ENCODE measurements at places on chromosomes 16 and 17.

- DNase-seq = no peak
Observed at GRCh38 chr17:6903326-6903900, 71.9 kb upstream of the TEKT1 start.

GRCh38 chr17:49443862-49444261 lies 29.2 kb upstream of the PHB1 start:
- DNase-seq = no peak

GRCh38 chr16:9824200-9825068 lies 357.8 kb downstream of the GRIN2A start:
- no peak for DNase-seq

DNA sequence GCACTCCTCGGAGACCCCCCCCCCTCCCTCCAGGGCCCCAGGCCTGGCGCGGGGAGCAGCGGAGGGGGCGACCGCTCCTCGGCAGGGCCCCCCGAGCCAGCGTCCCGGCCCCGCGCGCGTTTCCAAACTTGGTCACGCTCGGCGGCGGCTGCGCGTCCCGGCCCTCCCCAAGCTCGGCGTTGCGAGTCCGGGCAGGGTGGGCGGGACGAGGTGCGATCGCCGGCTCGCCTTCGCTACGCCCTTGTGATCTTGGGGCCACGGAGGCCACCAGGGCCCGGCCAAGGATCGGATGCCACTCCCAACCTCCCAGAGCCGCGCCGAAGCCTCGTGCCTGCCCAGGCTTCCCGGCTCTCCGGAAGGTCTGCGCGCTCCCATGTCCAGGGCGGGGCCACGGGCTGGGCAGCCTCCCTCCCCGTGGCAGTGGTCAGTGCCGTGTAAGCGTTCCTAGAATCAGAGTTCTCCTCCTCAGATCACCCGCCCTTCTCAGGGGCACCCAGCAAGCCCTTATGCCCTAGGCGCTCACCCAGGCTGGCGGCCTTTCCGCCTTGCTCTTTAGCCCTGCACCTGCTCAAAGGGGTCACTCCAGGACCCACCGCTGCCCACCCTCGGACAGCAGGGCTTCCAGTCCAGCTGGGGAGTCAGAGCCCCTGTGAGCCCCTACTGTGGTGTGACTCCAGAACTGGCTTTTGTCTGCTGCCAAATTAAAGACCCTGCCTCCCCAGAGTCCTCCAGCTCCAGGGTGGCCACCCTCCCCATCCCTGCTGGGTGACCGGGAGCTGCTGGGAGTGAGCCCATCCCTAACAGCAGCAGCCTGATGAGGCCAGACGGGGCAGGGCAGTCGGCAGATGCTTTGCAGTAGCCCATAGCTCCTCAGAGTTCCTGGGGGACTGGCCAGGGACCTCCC lies 12.2 kb upstream of the MRPS23 start:
- DNase-seq = no peak

GRCh38 chr16:10941127-10941933 lies 938 bp downstream of the DEXI start:
- DNase-seq = peak; percentile 23

DNA sequence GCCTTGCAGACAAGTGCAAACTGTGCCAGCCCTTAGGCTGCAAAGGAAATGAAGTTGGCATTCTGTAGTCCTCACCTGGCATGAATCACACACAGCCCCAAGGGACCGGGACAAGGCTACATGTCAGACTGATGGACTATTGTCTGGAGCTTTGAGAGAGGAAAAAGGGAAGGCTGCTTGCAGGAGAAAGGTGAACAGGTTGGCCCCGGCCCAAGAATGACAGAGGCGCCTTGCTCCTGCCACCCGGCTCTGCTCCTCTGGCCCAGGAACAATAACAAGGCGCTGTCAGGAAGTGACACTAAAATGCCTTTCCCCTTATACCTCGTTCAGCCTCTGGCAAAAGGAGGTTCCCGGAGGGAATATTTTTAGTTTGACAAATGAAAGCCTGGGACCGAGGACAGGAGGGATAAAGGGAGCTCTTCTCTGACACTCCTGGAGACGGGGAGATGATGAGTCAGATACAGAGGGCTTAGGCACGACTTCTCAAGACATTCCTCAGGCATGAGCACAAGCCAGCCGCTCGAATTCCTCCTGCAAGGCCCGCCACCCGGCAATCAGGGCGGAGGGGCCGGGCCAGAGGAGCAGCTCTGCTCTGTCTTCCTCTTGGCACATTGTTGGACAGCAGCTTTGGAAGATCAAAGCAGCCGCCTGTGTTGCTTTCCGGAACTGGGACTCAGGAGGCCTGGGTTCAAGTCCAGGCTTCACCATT lies 105.8 kb downstream of the NOG start:
- no peak for DNase-seq

- no peak for DNase-seq
Observed at GRCh38 chr17:10447026-10447931, 22.1 kb downstream of the MYH4 start.

DNA sequence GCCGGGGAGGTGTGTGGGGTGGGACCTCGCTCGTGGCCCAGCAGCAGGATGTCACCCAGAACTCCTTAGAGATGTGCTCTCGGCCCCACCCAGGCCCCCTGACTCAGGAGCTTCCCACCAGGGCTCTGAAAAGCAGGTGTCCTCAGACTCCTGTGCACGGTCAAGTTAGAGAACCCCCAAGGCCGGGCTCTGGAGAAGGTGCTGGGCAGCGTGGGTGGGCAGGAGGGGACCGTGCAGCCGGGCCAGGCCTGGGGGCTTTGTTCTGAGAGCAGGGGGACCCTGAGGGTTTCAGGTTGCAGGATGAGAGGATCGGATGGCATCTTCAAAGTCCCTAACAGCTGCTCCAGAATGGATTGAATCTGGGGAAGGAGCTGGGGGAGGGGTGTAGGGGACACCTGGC lies 164.4 kb upstream of the CIBAR2 start:
- no peak for DNase-seq

- DNase-seq = no peak
Observed at GRCh38 chr17:46917516-46917915, 5.4 kb upstream of the GOSR2 start.

DNA sequence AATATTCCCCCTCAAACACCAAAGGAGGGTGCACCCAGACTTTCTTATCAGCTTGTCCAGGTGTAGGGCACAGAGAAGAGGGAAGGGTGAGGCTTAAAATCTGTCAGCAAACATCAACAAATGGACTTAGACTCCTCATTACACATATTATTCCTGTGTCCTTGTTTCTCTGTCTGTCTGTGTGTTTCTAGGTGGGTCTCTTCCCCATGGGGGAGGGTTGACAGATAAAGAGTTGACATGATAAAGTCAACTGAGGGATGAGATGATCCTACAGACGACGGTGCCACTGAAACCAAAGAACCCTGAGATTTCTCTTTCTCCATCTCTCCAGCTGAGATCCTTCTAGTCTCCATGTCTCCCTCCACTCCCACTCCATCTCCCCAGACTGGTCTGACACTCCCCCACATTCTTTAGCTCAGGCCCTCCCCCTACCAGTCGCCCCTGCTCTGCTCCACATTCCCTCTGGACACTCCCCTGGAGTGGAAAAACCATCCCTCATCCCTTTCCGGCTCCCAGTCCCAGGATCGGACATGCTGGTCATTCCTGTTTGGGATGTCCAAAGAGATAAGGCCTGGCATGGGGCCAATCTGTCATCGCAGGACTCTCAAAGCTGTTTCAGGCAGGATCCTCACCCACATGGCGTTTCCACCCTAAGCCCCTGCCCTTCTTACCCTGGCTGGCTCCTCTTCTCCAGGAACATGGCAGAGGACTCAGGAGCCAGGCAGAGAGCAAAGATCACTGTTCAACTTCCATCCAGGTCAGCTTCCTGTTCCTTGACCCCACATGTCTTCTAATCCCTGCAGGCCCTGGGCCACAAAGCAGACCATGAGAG lies 2.9 kb upstream of the ITGA3 start:
- no peak for DNase-seq

GRCh38 chr16:12095275-12096156 lies 119.0 kb downstream of the SNX29 start:
- peak; percentile 70 for DNase-seq

GRCh38 chr17:37673386-37673785 lies 30.1 kb upstream of the DDX52 start:
- DNase-seq = no peak

DNA sequence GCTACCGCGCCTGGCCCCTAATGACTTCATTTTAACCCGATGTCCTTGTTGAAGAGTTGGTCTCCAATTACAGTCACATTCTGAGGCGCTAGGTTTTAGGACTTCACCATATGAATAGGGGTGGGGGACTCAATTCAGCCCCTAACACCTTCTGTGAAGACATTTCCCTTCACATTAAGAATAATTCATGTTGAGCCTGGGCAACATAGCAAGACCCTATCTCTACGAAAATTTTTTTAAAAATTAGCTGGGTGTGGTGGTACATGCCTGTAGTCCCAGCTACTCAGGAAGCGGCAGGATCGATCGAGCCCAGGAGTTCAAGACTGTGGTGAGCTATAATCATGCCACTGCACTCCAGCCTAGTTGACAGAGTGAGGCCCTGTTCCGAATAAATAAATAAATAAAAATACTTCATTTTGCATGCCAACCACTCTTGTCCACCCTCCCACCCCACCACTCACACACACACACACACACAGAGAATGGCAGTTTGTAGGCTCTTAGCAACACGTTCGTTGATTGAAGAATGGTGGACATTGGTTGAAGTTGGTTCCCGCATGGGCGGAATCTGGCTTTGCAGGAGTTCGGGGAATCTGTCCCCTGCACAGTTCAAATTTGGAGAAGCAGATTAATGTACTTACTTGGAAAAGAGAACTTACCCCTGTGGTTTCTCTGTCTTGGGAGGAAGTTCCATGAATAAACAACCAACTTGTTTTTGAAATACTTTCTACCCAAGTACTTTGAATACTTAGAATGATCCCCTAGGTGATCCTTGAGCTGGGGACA lies 27.8 kb upstream of the TVP23A start:
- DNase-seq = no peak

DNA sequence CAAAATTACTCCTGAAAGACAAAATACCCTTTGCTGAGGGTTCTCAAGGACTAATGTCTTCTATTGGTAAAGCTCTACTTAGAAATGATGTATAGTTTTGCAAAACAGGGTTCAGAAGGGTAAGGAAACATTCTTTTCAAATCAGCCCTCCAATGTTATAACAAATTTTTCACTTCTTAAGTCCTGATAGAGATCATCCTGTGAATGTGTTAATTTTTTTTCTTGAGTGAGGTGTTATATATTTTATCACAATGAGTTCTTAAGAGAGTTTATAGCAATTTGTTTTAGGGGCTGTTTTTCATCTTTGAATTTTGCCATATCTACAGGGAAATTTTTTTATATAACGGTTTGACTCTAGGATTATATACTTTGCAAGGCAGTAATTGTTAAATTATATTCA lies 29.5 kb downstream of the CYB5B start:
- DNase-seq = no peak

- DNase-seq = no peak
Observed at GRCh38 chr17:47918006-47918405, 22.0 kb downstream of the SP2 start.

GRCh38 chr16:3098459-3099394 lies at the start of gene ZSCAN10:
ZSCAN10 (minus strand) TSS chr16:3099294; CDS start chr16:3092937, 6,357 bp downstream.
- DNase-seq = no peak

Data from RPMI8226 (cell line).